Neural progenitor cell (in vitro differentiated cells): ENCODE measurements at places on chromosomes 11 and 22.

GRCh38 chr22:26956371-26956770 is 299.0 kb downstream of the MIAT start:
- no peak for DNase-seq

GRCh38 chr11:9206496-9206895 is 58.7 kb downstream of the DENND5A start:
- DNase-seq = no peak

- no peak for DNase-seq
Observed at GRCh38 chr11:134445601-134446325, 33.7 kb upstream of the B3GAT1 start.

DNA sequence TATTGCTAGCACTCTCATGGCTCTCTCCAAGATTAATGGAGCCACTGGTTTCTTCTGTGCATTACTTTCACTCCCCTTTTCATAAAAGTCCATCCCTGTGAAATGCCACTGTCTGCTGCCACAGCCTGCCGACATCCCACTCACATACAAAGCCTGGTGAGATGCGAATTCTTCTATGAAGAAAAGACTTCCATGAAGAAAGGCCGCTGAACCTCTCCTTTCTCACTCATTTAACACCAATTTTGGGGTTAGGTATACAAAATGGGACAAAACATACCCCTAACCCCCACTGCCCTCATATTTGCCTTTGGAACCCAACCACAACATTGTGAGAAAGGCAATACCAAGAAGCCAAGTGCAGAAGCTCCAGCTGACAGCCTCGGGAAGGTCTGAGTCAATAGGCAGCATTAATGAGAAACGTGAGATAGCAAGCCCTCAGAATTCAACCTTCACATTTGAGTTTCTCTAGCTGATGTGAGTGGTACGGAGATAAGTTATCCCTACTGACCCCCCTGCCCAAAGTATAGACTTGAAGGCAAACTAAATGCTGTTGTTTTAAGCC is 156.4 kb downstream of the ATG16L2 start:
- no peak for DNase-seq

DNA sequence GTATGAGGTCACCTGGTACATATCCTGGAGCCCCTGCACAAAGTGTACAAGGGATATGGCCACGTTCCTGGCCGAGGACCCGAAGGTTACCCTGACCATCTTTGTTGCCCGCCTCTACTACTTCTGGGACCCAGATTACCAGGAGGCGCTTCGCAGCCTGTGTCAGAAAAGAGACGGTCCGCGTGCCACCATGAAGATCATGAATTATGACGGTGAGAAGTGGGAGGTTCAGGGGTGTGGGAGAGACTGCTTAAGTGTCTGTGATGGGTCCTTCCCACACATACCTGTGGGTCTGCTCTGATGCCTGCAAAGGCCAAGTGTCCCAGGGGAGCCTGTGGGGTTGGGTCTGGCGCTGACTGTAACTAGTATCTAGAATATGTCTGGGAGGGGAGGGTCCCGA is 3.9 kb downstream of the APOBEC3G start:
- no peak for DNase-seq

GRCh38 chr11:30635401-30635989 is 49.3 kb upstream of the MPPED2 start:
- peak; percentile 78 for DNase-seq
